Foreskin fibroblast (primary cell): ENCODE measurements at places on chromosomes 1 and 21.

DNA sequence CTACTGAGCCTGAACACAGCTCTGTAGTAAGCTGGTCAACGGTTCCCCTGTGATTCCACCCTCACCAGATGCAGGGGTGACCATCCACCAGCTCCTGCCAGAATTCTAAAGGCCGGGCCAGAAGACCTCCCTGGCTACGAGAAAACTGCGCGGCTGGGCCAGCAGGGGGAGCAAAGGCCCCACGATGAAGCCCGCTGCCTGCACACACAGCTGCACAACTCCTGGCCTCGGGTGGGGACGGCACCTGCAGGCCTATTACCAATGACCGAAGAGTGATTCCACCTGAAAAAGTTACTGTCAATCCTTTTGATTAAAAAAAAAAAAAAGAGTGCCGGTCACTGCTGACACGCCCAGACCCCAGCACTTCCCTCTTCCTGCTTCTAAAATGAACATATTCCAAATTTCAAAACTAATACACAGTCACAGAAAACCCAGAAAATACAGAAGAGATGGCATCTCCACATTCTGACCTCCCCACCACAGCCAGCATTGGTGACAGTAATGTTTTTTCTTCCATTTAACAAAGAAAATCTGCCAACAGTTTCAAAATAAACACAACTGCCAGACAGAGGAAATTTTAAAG, 49.8 kb upstream of the RIPK4 start:
- DNase-seq = peak; percentile 81

DNA sequence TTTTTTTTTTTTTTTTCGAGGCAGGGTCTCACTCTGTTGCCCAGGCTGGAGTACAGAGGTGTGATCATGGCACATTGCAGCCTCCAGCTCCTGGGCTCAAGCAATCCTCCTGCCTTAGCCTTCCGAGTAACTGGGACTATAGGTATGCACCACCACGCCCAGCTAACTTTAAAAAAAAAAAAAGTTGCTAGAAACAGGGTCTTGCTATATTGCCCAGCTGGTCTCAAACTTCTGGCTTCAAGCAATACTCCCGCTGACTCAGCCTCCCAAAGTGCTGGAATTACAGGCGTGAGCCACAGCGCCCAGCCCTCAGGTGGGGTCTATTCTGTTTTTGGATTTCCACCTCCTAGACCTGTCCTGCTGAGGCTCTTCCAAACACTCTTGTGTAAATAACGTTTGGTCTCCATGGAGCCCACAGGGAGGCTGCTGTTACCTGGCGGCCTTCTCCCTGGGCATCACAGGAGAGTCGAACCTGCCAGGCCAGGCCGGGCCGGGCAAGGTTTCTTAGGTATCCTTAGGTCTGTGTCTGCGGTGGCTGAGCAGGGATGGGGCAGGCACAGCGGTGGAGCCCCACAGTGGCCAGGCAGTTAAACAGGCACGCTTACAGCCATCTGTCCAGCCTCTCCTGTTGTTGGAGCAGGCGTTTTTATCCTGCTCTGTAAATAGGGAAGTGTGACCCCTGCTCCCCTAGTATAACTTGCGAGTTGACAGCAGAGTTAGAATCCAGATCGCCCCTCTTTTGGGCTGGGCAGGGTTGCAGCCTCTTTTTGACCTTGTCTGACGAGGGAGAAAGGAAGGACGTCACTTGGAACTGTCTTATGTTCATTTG, 18.8 kb downstream of the PLEKHM2 start:
- peak; percentile 46 for DNase-seq

- DNase-seq = no peak
Observed at GRCh38 chr1:34520111-34520510, 234.7 kb upstream of the GJB5 start.

GRCh38 chr1:187157552-187157951, 328.8 kb downstream of the PLA2G4A start:
- DNase-seq = no peak

- peak; percentile 91 for DNase-seq
Observed at GRCh38 chr1:196180847-196181593, 427.2 kb downstream of the KCNT2 start.

DNA sequence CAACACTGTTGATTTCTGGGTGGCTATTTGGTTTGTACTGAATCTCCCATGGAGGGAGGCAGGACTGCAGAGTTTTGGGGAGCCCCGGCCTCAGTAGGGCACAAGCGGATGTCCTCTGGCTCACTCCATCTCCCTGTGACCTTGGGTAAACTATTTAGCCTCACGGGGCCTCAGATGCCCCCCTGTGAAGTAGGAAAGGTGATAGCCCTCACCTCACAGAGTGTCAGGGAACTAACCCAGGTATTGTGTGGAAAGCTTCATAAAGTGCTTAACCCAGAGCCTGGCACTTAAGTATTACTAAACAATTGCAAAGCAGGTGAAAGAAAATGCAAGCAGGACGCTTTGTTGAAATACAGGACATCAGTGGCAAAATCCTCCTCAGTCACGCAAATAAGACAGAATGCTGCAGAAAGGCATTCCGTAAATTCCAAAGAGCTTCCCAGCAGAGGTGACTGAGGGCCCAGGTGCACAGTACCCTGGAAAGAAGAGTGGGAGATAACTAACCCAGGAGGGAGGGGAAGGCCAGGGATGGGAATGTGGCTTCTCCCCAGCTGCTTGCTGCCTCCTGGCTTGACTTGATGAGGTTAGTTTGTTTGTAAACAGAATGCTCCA, 436.3 kb downstream of the PRDM2 start:
- DNase-seq = no peak
